Activated T-cell treated with anti-CD3 and anti-CD28 coated beads, Interleukin-2, amount 50 U/mL, for 72 hours (primary cell): ENCODE measurements at places on chromosomes 7 and 10. TPM values are rescaled to one million over a fixed set of nuclear protein-coding genes. Genes with fewer than 3 reads are reported as not detected.
A peak's percentile ranks its signal among the peaks of the same experiment; 100 is the strongest.

The ARHGAP22 gene
- total RNA-seq = not detected

The COL28A1 gene
- 0.16 TPM for total RNA-seq

GRCh38 chr7:41190581-41190980, 512.3 kb downstream of the INHBA start:
- no peaks in the 10 kb centered on the region for H3K36me3 ChIP-seq
- DNase-seq = no peak
- no peak overlapping the region for H3K4me3 ChIP-seq
- H3K4me1 ChIP-seq = no peaks in the 10 kb centered on the region
- H3K27me3 ChIP-seq = no peaks in the 10 kb centered on the region

DNA sequence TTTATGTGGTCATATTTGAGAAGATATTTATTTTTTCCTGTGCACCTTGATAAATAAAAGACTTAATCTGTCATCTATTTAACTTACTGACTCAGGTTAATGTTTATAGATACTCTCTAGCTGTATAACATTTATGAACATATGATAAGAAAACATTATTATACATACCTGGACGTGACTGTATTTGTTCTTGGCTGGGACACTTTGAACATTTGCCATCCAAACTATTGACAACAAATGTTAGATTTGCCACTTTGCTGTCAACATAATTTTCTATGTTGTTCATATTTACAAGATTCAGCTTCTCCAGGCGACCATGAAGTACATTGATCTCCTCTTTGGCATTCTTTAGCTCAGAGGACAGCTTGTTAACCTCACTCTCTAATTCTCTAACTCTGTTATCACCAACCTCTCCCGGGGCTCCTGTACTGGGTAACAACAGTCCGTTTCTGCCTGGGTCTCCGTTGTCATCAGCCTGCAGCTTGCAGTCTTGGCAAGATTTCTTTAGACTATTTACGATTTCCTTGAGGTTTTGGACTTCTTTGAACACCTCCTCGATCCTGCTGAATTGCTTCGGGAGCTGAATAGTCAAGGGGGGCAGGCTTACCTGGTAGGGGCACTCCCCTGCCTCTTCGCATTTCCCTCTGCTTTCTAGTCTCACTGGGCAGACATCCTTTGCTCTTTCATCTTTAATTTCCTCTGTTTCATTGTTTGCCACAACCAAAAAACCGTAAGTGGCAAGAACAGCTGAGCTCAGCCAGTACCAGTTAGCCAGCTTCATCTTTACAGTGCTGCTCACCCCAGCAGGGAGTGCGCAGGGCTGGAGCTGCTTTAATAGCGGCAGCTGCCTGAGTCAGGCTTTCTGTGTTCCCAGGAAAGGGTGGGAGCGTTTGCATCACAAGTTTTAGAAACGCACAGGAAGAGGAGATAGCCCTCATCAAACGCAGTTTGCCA, at the start of gene FGL2:
FGL2 (minus strand) TSS at position 807 of the 954 bp plus-strand sequence; CDS start at position 781, 26 bp downstream.
- H3K27me3 ChIP-seq = no peaks in the 10 kb centered on the region
- no peaks in the 10 kb centered on the region for H3K36me3 ChIP-seq
- H3K27ac ChIP-seq = peak within 1 kb of the TSS; percentile 79
- H3K4me3 ChIP-seq = peak within 1 kb of the TSS; percentile 91
- peaks cover 31% of the 10 kb centered on the region for H3K4me1 ChIP-seq
- peak; percentile 18 for DNase-seq
